ENCODE measurements at places on chromosomes 7 and 10. TPM values are rescaled to one million over a fixed set of nuclear protein-coding genes. Genes with fewer than 3 reads are reported as not detected.

DNA sequence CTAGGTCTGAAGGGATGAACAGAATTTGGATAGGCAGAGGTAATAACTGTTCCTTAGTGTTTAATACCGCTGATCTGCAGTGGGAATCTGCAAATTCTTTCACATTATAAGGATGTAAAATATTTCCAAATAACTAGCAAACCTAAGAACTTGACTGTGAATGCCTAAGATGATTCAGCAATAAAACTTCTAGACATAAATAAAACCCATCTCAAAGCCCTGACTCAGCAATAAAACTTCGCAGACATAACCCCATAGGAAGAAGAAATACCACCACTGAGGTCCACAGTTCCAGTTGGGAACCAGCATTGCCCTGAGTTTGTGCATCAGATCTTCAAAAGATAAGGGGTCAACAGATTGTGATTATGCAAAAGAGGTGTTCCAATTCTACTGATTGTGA, 354.2 kb downstream of the GFRA1 start:
- no peak for DNase-seq

The MGAM2 gene
- 0.05 TPM for total RNA-seq

The MRLN gene
- 0.43 TPM for total RNA-seq

The PARG gene
- 37.6 TPM for total RNA-seq

The FAM25C gene
- total RNA-seq: not detected
